HCEC 1CT (cell line): ENCODE measurements at places on chromosomes 5 and 9.

- no peak for DNase-seq
These were observed 77.1 kb downstream of the MRPS27 start for GRCh38 chr5:72242796-72243475.

GRCh38 chr5:172546196-172546595 is 91.9 kb upstream of the SH3PXD2B start:
- no peak for DNase-seq

- no peak for DNase-seq
These were observed 92.9 kb downstream of the DRD1 start for GRCh38 chr5:175351126-175351525.

DNA sequence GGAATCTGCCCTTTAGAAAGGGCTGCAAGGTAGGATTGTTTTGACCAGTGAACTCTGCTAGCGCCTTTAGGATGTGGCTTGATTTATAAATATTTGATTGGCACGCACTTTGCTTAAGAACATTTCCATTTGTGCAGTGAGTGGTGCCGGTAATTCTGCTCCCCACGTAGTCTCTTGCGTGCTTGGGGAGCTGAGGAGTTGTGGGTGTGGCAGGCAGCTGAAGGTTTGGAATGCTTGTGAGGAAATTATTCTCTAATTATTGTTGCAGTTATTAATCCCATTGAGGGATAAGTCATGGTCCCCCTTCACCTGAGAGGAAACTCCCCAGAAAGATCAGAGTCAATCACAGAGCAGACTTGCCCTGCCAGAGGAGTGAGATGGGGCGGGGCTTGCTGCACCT is 76.7 kb downstream of the FGF1 start:
- DNase-seq: no peak

DNA sequence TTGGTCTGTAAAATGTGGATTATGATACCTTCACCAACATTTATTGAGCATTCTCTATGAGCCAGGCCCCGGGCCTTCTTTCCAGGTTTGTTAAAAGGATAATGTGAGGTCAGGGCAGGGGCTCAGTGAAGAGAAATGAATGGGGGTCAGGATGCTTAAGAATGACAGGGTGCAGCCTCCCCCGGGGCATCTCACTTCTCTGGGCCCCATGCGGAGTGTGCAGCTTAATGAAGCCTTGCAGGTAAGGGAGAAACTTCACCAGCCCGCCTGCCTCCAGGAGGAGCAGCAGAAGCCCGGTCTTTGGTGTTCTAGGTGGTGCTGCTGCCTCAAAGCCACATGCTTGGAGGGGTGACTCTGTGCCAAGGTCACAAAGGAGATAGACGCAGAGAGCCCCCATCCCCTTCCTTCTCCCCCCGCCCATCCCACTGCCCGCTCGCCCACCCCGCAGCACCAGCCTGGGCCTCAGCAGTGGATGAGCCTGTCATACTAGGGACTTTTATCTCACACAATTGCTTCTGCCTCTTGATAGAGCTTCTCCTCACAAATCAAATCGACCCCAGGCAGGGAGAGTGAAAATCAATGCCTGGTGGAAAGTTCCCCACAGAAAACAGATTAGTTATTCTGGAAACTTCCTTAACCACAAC is 244.8 kb downstream of the PBX3 start:
- no peak for DNase-seq

DNA sequence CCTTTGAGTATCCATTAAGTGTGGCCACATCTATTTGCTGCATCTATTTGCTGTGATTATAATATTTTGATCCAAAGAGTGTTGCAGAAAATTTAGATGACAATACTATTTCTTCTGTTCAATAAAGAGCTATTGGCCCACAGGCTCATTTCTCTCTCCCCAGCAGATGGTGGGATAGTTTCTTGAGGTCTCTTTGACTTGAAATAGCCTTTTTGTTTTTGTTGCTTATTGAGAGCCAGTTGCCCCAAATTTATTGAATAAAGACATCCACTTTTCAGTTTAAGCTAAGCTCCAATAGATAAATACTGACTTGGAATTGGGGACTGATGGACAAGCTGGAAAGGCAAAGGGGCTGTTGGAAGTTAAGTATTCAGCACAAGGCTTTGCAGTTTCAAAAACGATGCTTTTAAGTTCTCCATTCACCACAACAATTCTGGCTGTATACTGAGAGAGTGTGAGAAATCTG is 290.1 kb upstream of the MPDZ start:
- no peak for DNase-seq

GRCh38 chr5:143172739-143173138 is 230.7 kb downstream of the NR3C1 start:
- DNase-seq: no peak

- DNase-seq: no peak
These were observed 55.1 kb upstream of the NR5A1 start for GRCh38 chr9:124562328-124562727.

- DNase-seq: no peak
These were observed 76.6 kb downstream of the RAPGEF1 start for GRCh38 chr9:131663288-131663687.

DNA sequence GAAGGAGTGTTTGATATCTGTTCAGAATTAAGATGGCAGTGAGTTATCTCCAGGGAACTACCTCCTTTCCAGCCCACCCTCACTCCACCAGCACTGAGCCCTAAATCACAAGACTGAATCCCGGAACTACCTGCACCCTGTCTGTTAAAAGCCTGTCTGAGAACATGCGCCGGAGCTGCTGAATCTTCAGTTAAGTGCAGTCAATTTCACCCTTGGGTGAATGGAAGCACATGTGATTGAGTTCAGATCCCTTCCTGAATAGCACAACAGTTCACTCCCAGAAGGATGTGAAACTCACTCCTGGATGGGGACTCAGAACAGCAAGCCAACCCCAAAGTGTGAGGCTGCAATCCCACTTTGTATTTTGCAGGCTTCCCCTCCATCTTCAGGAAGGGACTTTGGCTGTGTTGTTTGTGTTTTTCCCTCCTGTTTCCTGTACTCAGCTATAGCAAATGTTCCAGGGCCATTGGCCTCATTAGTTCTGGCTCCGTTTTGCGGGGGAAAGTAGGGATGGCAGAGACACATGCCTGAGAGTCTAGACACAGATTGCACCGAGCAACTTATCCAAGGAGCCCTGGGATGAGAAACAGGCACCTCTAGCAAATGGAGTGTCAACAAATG is 43.4 kb downstream of the DPYSL3 start:
- no peak for DNase-seq

DNA sequence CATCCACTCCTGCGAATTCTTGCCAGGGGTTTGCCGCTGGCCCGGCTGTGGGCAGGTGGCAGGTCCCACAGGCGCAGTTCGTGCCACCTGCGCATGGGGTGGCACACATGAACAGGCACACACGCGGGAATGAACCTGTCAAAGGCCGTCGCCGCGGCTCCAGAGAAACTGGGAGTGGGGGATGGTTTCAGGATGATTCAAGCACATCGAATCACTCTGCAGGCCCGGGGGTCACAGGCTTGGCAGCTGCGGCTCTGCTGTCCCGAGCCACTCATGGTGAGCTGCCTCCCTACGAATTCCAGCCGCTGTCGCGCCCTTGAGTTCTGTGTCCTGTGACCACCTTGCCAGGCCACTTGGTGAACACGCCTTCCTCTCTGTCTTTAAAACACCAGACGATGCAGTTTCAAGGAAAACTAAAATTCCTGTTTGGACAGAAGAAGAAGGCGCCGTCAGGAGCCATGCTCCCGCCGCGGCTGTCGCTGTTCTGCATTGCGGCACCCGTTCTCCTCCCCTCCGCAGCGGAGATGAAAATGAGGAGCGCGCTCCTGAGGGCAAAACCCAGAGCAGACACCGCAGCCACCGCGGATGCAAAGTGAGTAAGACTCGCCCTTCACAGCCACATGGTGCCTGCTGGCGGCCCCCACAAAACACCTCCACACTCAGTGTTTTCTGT is 15.4 kb upstream of the EXOC3 start:
- DNase-seq: no peak

DNA sequence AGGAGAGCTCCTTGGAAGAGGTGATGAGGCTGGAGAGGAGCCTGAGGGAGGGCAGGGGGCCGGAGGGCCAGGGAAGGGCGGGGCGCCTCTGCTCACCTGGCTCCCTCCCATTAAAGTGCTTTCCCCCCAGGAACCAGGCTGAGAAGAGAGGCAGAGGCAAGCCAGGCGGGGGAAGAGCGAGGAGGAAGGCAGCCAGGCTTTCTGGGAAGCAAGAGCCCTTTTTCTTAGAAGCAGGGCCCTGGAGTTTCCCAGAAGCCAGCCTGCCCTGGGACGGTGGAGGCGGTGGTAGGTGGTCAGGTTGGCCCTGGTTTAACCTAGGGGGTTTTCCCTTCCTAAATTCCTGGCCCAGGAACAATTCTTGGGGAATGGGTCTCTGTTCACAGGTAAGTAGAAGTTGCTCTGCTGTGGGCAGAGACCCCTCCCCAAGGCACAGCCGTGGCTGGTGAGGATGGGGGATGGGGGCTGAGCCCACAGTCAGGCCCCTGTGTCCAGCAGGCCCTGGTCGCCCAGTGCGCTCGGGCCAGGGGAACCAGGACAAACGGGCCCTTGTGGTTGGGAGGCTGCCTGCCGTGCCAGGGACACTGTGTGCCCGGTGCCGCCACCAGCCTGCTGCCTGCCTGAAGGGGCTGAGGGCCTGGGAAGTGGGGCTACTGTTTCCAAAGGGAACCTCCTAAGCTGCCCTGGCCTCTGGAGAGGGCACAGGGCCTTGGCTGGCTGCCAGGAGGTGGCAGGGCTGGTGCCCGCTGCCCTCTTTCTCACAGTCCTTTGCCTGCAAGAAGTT is 16.6 kb upstream of the RALGDS start:
- DNase-seq: no peak

GRCh38 chr5:39076757-39077728 is 2.8 kb upstream of the RICTOR start:
- peak; percentile 70 for DNase-seq

DNA sequence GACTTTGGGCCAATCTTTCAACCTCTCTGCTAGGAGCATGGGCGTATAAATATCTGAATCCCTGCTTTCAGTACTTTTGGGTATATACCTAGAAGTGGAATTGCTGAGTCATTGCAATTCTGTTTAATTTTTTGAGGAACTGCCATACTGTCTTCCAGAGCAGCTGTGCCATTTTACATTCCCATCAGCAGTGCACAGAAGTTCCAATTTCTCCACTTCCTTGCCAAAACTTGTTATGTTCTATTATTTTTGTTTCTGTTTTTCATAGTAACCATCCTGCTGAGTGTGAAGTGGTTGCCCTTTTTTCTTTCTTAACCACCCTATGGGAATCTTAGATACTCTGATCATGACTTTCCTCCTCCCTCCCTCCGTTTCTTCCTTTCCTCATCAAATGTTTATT is 11.1 kb upstream of the CCIN start:
- no peak for DNase-seq

- DNase-seq: no peak
These were observed 1.3 kb upstream of the LCN12 start for GRCh38 chr9:136950656-136951276.

DNA sequence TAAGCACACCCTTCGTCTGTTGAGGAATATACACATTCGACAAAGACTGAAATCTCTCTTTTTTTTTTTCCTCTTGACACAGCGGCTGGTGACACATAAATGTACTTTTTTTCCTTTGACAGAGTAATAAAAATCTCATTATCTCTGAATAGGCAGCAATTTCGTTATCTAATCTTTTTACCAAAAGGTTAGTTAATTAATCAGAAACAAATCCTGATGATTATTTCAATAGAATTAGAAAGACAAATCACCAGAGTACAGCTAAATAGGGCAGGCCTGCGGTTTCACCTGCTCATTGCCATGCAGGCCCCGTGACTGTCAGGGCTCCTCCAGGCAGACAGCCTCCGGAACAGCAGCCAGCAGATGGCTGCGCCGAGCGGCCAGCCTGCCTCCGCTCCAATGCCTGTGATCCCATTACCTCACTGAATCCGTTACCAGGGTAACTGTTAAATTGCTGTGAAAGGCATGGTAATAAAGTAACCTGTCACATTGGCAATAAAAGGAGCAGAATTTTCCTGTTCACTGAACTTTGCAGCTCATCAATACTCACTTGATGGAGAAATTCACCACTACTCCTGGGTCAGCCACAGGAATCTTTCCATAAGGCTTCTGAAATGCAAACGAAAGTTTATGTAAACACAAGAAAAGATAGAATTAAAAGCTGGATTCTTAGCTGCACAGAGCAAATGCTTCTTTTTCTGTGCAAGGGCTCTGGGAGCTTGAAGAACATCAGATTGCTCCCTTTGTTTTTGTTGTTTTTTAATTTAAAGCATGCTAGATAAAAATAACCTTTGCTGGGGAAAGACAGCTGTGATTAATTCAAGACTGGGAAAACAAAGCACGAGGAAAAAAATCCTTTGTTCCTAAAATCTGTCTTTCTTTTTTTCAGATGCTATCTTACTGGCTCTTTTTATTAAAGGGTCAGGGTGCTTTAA is 666.4 kb upstream of the ZNF608 start:
- DNase-seq: peak; percentile 79

- DNase-seq: no peak
These were observed 55.3 kb downstream of the SPEF2 start for GRCh38 chr5:35672995-35673394.

GRCh38 chr5:164431634-164432304 is 926.4 kb downstream of the MAT2B start:
- DNase-seq: no peak

DNA sequence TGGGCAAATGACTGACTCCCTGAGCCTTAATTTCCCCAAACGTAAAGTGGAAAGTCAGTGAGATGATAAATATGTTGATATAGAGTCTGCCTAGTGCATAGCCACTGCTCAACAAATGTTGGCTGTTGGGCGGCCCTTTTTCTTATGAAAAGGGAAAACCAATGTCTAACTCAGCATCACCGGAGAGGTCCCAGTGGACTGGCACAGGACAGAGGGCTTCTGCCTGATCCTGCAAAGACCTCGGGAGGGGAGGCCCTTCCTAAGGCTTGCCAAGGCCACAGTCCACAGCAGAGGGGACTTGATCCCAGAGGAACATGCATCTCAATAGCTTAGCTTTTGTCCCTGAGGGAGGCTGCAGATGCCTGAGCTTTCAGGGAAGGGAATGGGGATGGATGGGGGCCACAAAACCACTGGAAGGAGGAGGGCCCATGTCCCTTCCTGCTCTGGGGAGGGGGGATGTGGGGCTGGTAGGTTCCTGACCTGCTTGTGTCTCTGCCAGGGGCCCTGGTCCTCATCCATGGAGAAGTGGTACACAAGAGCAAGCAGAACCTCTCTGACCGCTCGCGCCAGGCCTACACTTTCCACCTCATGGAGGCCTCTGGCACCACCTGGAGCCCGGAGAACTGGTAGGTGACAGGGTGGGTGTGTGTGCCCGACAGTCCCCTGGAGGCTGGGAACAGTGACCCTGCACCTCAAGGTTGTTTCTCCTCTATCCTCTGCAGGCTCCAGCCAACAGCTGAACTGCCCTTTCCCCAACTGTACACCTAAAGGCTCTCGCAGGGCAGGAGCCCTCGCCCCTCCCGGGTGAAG is 6.3 kb downstream of the DOLK start:
- no peak for DNase-seq

DNA sequence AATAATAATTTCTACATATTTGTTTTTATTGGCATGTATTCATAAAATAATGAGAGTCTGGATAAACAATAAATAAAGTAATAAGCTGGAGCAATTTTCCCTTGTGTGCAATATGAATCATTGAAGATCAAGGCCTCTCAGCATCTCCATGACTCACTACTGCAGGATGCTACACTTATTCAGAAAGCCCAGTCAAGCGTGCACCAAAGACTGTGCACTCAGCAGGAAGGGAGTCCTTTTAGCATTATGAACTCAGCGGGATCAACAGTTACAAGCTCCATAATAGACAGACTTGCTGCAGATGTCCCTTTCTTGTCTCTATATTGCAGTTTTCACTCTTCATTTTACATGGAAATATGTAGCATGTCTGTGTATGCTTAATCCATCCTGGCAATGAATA is 485.3 kb downstream of the CDH9 start:
- peak; percentile 76 for DNase-seq
